Foreskin fibroblast (primary cell): ENCODE measurements at places on chromosomes 1 and 21.

DNA sequence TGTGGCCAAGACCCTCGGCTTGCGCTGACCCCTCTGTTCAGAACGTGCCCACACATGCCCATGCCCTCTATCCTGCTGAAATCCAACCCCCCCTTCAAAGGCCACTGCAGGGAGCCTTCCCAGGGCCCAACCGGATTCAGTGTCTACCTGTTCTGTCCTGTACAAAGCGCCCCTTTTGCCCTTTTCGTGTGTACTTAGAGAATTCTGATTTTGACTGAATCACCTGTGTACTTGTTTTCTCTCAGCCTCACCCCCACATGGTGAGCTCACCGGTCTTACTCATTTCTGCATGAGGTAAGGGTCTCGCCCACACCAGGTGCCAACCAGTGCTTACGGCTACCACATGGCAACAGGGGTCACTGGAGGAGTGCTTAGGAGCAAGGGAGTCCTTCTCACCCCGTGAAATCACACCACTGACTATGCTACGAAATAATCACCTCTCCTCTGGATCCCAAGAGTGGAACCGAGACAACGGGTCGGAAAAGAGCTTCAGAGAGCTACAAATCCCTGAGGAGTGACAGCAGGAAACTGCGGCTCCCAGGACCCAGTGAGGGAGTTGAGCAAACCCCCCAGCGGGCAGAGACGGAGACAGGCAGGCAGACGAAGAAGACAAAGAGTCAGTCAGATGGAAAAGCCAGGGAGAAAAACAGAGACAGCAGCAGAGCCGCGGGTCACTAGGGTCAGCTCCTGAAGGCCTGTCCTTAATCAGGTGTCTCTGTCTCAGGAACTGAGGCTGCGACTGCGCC, 2.1 kb upstream of the S100A2 start:
- DNase-seq = no peak

GRCh38 chr1:109372281-109372680, 25.4 kb downstream of the SORT1 start:
- no peak for DNase-seq

- DNase-seq = peak; percentile 72
These were observed 596.3 kb downstream of the KIF26B start for GRCh38 chr1:245751116-245751515.

DNA sequence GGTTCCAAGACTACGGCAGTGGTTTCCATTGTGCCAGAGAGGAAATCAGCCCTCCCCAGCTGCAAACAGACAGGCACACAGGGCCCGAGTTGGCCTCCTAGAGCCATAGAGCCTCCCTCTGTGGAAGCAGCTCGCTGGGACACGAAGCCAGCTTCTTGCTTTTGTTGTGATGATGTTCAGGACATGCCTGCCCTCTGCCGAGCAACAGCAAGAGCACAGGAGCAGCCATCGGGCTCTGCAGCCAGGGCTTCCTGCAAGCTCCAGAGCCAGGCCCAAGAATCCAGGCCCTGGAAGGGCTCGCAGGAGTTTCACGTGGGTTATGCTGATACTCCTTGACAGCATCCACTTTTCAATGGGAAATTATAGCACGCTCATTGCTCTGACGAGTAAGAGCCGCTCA, 18.5 kb downstream of the NPHP4 start:
- DNase-seq = peak; percentile 24

DNA sequence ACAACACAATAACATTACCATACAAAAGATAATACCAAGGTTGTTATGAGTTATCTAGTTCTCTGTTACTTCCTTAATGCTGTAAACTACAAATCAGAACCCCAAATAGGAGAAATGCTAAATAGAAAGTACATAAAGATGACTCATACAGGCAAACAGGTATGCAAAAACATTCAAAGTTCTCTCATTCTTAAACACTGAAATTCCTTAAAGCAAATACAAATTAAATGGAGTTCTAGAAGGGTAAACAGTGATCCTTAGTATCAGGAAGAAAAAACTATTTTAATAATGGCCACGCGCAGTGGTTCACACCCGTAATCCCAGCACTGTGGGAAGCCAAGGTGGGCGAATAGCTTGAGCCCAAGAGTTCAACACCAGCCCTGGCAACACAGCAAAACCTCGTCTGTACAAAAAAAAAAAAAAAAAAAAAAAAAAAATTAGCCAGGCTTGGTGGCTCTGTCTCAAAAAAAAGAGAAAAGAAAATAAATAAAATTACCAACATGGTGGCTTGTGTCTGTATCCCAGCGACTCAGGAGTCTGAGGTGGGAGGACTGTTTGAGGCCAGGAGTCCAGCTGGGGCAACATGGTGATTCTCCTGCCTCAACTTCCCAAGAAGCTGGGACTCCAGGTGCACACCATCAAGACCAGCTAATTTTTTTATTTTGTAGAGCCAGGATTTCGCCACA, 17.5 kb downstream of the FBXO42 start:
- no peak for DNase-seq

DNA sequence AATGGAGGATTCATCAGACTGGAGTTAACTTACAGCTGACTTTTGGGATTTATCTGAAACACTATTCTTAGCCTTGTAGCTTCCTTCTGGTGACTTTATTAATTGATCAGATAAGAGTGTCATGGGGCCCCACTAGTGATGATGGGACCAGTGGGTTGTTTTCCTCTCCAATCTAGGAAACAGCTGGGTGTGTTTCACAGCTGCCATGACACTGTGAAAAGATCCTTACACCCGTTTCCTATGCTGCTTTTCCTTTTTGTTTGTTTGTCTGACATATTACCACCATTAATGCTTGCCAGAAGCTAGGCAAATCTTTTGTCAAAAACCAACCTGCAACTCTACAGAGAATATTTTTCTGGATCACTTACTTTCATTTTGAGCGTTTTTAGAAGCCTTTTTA, 86.2 kb downstream of the ZBTB18 start:
- DNase-seq = no peak

DNA sequence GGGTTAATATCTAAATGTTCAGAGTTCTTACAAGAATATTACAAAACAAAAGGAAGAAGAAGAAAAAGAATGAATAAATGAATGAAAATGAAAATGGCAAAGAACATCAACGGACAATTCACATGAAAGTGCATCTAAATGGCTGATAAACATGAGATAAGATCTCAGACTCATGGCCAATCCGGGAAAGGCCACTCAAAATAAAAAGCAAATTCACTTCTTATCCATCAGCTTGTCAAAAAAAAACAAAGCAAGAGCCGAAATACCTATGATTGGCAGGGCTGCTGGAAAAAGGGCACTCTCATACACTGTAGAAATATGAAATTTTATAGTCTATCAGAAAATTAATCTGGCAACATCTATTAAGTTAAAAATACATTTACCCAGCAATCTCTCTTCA, 103.6 kb upstream of the EDEM3 start:
- DNase-seq = no peak

DNA sequence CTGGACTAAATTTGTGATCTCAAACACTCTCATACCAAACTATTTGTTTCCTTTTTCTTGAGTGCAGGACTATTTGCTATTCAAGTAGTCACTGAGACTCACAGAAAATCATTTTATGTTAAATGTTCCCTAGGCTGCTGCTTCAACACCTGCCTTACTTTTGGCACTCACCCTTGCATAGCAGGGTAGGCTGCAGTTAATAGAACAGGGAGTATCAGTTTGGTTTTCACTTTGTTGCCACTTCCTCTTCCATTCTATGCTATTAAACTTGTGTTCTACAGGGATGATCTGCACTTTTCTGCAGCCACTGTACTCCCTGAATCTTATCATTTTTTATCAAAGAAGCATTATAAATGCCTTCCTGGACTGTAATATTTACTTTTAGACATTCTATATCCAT, 148.7 kb upstream of the PRMT6 start:
- DNase-seq = no peak

- peak; percentile 28 for DNase-seq
These were observed 1.8 kb downstream of the SFT2D2 start for GRCh38 chr1:168227620-168228019.

GRCh38 chr1:1431845-1432273, 3.6 kb upstream of the VWA1 start:
- DNase-seq = peak; percentile 44

GRCh38 chr1:205204552-205204951, 7.0 kb downstream of the DSTYK start:
- peak; percentile 62 for DNase-seq

DNA sequence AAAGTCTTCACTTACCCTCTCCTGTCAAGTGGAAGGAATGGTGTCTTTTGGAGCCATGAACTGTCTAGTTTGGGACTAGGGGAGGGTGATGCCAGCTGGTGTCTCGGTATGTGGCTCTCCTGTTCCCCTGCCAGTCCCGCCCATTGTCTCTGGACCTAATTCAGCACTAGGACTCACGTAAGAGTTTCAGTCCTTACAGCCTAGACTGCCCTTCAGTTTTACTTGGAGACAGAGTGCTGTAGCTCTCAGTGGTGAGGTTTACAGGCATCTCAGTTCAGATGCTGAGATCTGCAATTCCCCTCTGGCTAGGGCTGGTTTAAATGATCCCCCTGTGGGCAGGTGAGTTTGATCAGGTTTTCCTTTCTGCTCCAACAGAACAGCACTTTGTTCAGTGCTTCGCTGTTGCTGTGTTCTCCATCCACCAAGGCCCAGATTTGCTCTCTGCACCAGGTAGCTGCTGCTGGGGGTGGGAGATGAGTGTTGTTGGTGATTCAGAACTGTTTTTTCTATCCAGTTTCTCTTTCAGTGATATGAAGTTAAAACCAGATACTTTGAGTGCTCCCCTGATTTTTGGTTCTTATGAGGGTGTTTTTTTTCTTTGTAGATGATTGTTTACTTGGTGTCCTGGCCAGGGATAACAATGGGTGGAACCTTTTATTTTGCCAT, 198.3 kb upstream of the RNPC3 start:
- no peak for DNase-seq

- DNase-seq = no peak
These were observed 82.0 kb downstream of the TGFBR3 start for GRCh38 chr1:91803847-91804545.

DNA sequence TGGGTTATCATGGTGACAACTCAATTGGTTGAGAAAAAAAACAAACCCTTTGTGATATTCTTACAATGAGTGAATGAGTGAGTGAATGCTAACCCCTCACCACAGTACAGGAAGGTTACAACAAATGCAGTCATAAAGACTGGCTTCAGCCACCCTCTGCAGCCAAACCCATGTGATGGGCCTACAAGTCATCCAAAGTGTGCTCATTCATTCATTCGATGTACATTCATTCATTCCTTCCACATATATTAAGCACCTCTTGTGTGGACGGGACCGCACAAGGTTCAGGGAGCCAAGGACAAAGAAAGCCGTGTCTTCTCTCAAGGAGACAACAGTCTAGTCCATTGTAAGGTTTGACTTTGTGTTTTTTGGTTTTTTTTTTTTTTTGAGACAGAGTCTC, 49.4 kb downstream of the WDR4 start:
- no peak for DNase-seq

- DNase-seq = no peak
These were observed 86.4 kb upstream of the LRRC8D start for GRCh38 chr1:89734442-89734841.

DNA sequence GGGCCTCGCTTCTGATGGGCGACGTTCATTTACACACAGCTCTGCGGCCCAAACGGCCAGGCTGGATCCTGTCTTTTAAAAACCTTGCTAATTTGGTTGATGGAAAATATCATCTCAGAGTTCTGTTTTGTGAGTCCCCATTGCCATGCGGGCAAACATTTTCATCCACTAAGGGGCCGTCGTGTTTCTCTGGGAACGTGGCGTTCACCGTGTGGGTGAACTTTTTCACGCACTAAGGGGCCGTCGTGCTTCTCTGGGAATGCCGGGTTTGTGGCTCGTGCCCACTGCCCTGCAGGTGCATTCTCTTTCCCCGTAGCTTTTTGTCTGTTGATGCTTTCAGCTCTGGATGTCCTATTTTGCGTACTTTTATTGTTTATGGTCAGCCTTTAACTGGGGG, 6.8 kb downstream of the COL18A1 start:
- no peak for DNase-seq

DNA sequence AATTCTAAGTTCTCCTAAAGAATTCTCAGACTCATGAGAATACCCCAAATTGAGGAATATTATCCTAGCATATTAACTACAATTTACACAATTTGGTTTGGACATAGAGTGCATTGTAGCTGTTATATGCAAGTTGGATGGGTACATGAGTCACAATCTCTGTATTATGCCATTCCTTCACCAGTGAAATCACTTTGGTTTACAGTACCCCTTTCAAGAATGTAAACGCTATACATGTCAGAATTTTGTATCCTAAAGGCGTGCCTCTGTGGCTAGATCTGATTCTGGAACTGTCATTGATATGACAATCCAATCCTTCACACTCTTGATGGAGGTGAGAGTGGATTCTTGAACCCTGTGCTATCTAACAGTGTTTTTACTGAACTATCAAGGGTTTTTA, 6.7 kb upstream of the IL10RB start:
- DNase-seq = peak; percentile 33

- no peak for DNase-seq
These were observed 750.3 kb upstream of the ADGRL2 start for GRCh38 chr1:81050390-81050789.

- DNase-seq = no peak
These were observed 27.3 kb upstream of the TMEM61 start for GRCh38 chr1:54952950-54953718.

DNA sequence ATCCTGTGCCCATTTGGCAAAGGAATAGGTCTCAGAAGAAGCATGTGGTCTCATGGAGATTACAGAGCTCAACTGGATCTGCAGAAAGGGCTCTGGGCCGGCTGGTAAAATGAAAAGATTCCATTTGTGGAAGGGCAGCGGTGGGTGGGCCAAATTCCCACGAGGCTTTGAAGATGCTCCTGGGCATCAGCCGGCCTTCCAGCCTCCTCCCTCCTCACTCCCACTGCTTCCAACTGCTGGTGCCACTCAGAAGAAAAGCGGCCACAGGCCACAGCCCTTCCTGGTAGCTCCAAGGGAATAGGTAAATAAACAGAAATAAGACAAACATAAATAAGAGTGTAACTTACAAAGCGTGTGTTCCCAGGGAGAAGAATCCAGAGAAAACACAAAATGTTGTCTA, 136.3 kb upstream of the SLC44A3 start:
- DNase-seq = no peak

GRCh38 chr1:160340866-160341265, 2.2 kb downstream of the COPA start:
- no peak for DNase-seq

DNA sequence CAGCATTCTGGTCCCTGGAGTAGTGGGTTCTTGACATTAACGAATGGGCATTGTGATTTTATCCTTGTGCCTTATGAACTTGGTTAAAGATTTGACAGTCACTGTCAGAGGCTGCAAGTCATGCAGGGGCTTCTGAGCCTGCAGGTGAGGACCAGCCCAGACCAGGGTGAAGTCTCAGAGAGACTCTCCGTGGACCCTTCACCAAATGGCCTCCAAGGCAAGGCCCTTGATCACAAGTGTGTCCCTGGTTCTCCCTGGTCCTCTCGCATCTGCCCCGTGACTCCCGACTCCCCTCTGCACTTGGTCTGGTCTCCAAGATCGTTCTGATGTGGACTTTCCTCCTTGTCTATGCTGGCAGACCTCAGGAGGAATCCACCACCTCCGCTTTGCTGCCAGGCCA, 476.5 kb upstream of the VAMP3 start:
- no peak for DNase-seq

GRCh38 chr1:102852613-102853012, 255.7 kb downstream of the COL11A1 start:
- peak; percentile 55 for DNase-seq
